ENCODE measurements at places on chromosomes 6 and 20. TPM values are rescaled to one million over a fixed set of nuclear protein-coding genes. Genes with fewer than 3 reads are reported as not detected.

Gene PDE7B
- 4.9 TPM for total RNA-seq

Gene PRRC2A
- 53.7 TPM for total RNA-seq

Gene MEP1A
- total RNA-seq, result not detected

Gene PAK1IP1
- 34.0 TPM for total RNA-seq

Gene ZNF337
- 12.3 TPM for total RNA-seq

Gene ZNF391
- 3.7 TPM for total RNA-seq

Gene ZNF311
- 1.1 TPM for total RNA-seq

Gene RIPOR3
- total RNA-seq, result 10.8 TPM

Gene BNIP5
- not detected for total RNA-seq

Gene SPINT3
- total RNA-seq, result not detected

Gene GRM4
- total RNA-seq, result not detected

Gene MLN
- not detected for total RNA-seq

Gene DNAH8
- total RNA-seq, result not detected

Gene BTNL2
- not detected for total RNA-seq

Gene TFAP2D
- total RNA-seq, result not detected

Gene RBPJL
- not detected for total RNA-seq

Gene MLIP
- not detected for total RNA-seq

Gene LZTS3
- 3.4 TPM for total RNA-seq

Gene MCCD1
- total RNA-seq, result not detected

Gene LAMA2
- 0.84 TPM for total RNA-seq

Gene CTAGE9
- not detected for total RNA-seq

DNA sequence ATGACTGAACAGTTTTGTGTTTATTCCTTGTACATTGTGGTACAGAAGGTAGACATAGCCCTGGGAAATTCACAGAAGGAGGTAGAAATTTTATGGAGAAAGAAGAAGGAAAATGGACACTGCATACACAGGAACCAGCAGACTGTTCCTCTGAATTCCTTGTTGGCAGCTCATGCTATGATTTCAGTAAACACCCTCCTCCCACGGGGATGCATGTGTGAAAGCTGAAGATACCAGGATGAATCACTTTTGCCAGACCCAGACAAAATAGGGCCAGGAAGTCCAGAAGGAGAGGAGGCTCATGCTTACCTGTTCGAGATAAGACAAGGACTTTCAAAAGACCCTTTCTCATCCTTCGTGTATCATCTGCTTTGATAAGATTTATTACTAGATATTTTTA lies 110.3 kb upstream of the GGTLC1 start:
- DNase-seq, result peak; percentile 65

- DNase-seq, result no peak
These were observed 31.6 kb downstream of the CD83 start for GRCh38 chr6:14149053-14149738.

- peak; percentile 86 for DNase-seq
These were observed 240.7 kb downstream of the BMP7 start for GRCh38 chr20:57025666-57026224.

- DNase-seq, result no peak
These were observed 15.7 kb upstream of the SSTR4 start for GRCh38 chr20:23019403-23019802.

- no peak for DNase-seq
These were observed 75.2 kb downstream of the STXBP5 start for GRCh38 chr6:147279427-147279826.

DNA sequence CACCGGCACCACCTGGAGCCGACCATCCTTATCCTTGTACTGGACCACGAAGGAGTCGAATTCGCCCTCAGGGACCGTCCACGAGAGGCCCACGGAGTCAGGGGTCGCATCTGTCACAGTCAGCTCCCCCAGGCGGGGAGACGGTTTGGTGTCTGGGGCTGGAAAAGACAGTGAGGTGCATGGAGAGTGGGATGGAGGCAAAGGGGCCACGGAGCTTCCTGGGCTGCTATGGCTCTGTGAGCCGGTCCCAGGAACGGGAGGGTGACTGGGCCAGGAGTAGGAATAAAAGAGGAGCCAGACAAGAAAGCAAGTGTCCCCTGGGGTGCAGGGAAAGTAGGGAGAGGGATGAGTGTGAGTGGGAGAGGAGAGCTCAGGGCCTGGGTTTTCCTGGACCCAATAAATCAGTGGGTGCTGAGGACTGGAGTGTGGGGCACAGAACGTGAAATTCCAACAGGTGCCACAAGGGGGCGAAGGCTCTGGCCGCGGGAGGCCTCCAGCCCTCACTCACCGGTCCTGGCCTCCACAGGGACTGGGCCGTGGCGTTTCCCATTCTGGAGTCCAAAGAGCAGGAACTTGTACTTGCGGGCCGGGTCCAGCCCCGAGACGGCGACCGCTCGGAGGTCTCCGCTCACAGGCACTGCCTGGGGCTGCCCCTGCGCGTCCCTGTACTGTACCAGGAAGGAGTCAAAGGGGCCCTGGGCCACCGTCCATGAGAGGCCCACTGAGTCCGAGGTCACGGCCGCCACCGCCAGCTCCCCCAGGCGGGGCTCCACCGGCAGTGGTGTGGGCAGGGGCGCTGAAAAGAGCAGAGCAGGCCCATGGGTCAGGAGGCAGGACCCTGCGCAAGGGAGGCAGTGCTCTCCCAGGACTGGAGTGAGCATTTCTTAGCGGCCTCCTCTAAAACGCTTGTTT lies 9.9 kb downstream of the CYP21A2 start:
- DNase-seq, result peak; percentile 53

- peak; percentile 71 for DNase-seq
These were observed 303.8 kb upstream of the THEMIS start for GRCh38 chr6:128204616-128205015.

GRCh38 chr6:9620687-9621086 lies 794.2 kb downstream of the TFAP2A start:
- DNase-seq, result no peak

- no peak for DNase-seq
These were observed 93.6 kb upstream of the CDYL start for GRCh38 chr6:4682431-4683097.

GRCh38 chr6:34151321-34152041 lies 5.6 kb upstream of the GRM4 start:
- DNase-seq, result no peak

DNA sequence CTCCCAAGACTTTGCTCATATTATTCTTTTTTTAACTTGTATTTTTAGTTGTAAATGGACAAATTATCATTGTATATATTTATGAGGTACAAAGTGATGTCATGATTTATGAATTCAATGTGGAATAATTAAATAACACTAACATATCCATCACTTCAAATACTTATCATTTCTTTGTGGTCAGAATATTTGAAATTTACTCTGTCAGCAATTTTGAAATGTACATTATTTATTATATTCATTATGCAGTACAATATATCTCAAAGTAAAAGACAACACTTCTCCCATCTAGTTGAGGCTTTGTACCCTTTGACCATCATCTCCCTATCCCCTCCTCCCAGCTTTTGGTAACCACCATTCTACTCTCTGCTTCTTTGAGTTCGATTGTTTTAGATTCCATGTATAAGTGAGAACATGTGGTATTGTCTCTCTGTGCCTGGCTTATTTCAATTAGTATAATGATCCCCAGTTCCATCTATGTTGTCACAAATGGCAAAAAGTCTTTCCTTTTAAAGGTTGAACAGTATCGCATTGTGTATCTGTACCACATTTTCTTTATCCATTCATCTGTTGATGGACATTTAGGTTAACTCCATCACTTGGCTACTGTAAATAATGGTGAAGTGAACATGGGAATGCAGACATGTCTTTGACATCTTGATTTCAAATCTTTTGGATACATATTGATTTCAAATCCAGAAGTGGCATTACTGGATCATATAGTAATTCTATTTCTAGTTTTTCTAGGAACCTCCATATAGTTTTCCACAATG lies 197.2 kb downstream of the KIF6 start:
- no peak for DNase-seq

DNA sequence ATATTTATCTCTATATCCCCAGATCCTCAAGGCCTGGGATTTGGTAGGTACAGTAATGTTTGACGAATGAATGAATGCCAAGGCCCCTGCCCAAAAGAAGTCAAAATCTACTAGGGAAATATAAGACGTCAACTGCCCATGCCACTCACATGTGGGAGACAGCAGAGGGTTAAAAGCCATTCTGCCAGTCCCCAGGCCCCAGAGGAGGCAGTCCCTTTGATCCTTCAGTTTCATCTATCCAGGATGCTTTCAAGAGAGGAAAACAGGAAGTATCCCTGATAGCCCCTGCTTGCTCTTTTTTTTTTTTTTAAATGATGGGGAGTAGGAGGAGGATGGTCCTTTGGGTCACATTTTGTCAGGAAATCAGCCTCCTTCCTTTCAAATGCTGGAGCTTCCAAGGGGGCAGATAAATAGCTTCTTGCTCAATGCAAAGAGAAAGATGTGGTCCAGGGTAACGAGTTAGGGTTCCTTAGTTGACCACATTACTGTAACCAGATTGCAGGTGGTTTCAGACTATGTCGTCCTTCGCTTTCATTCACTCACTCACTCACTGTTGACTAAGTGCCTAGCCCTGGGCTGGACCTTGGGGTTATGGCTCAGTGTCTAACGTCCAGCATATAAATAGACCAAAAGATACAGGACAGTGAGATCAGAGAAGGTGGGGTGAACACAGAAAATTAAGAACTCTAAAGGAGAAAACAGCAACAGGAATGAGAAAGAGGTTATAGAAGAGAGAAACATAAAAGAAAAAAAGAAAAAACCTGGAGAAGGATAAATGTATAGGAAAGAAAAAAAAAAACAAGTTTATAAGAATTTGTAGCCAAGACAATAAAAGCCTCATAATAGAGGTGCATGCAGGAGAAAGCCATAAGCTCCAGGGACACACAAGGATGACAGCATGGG lies 64.6 kb upstream of the PIM1 start:
- no peak for DNase-seq

DNA sequence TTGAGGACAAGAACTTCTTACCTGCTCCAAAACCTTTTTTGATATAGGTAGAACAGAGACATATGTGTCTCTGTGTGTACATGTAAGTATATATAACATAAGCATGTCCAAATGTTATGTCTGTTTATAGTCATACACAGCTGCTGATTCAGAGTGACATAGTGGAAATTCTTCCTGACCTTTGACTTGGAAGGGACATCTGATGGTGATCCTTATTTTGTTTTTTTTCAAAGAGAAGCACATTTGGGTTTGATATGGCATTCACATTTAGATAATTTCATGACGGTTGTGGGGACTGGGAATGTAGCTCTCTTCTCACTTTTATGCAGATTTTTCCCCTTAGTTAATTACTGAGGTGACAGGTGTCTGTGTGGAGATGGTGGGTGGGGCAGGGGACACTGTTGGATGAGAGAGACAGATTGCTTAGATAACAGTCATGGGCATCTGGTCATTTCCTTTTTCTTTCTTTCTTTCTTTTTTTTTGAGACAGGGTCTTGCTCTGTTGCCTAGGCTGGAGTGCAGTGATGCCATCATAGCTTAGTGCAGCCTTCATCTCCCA lies 39.0 kb downstream of the FARS2 start:
- no peak for DNase-seq

GRCh38 chr6:22367346-22367745 lies 70.5 kb upstream of the PRL start:
- DNase-seq, result no peak

GRCh38 chr20:18001131-18001921 lies 32.5 kb downstream of the MGME1 start:
- DNase-seq, result peak; percentile 73

- DNase-seq, result no peak
These were observed 309.4 kb downstream of the ZNF217 start for GRCh38 chr20:53284256-53284655.

- no peak for DNase-seq
These were observed 118.2 kb downstream of the DACT2 start for GRCh38 chr6:168201383-168201782.

- DNase-seq, result no peak
These were observed 220.5 kb downstream of the SYNE1 start for GRCh38 chr6:152416652-152417051.
